ENCODE measurements at places on chromosomes 5 and 9.

GRCh38 chr9:130891688-130892476 is 4.7 kb downstream of the QRFP start:
- no peak for DNase-seq

GRCh38 chr5:425714-426113 is 17.3 kb upstream of the EXOC3 start:
- DNase-seq, result no peak

DNA sequence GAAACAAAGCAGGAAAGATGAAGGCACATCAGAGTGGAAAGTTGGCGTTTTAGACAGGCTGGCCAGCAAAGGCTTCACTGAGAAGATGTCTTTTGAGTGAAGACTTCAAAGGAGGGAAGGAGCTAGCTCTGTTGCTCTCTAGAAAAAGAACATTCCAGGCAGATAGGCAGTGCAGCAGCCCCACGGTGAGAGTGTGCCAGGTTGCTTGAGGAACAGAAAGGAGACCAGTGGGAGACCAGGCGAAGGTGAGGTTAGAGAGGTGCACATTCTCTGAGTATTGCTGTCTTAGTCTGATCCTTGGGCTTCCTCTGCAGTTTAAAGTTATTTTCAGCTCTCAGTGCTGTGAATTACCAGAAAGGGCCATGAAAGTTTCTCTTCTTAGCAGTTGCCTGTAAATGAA is 83.8 kb downstream of the SLC44A1 start:
- no peak for DNase-seq

- DNase-seq, result no peak
These were observed 37.1 kb upstream of the FAT2 start for GRCh38 chr5:151628112-151628823.

DNA sequence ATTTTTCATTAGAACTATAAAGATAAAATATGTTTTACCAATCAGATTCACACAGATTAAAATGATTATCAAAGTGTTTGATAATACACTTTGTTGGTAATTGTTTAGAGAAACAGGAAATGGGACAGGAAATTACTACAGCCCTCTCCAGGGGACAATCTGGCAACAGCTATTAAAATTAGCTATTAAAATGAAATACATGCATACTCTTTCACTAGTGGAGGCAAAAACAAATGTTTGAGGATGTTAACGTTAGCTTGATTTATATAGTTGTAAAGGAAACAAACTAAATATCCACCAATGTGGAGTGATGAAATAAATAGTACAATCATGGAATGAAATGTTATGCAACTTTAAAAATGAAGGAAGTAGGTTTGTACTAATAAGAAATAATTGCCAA is 53.7 kb downstream of the TARS1 start:
- DNase-seq, result no peak

DNA sequence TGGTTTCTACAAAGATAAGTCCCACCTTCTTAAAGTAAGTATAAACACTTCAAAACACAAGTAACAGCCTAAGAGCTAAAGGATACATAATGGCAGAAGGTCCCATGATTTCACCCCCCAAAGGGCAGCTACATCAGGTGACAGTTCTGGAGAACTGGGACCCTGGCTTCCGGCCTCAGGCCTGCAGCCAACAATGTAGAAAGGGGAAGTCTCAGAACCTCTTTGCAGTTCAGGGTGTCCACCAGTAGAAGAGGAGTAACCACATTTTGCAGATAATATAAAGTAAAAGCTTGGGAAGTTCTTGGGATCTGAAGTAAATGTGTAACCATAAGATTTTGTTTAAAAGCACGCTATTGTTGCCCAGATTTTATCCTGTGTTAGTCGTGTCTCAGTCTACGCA is 267.4 kb upstream of the VLDLR start:
- no peak for DNase-seq

DNA sequence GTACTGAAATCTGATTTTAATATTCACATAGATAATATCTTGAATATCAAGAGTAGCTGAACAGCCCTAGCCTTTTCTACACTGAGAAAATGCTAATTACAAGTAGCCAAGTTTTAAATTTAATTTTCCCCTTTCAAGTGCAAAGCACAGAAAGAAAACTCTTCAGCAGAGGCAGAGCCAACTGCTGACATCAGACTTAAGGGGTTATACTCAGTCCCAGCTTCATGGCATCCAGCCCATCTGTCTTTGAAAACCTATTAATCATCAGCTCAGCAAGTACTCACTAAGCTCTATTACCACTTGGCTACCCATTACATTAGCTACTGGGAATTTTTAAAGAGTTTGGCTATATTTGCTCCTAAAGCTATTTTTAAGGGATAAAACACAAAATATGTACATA is 220.5 kb downstream of the SLC12A2 start:
- DNase-seq, result no peak

DNA sequence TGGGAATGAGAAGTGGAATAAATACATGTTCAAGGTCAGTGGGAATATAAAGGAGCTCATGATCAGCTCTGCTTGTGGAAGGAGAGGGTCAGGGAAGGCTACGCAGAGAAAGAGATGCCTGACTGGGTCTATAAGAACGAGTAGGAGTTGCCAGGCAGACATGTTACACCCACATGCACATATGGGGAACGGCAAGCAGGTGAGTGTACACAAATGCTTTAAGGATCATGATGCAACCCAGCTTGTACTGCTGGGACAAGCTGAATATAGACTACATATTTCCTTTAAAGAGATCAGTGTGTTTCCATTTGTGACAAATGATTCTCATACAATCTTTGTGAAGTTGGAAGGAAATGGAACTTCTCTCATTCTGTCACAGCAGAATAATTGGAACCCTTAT is 141.7 kb downstream of the SPOCK1 start:
- DNase-seq, result no peak

DNA sequence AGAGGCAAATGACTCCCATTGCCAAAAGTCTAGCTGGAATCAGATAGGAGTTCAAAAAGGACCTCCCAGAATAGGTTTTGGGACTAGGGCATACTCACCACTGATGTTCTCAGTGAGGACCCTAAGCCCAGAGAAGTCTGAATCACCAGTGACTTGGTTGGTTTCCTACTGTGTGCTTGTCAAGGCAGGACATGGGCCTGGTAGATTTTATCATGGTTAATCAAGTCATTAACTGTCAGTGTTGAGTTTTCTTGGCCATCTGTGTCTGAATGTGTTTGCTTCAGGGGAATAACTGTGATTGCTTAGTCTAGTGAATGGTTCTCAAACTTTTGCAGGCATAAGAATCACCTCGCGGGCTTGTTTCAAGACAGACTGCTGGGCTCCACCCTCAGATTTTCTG is 99.0 kb upstream of the GDNF start:
- DNase-seq, result no peak

DNA sequence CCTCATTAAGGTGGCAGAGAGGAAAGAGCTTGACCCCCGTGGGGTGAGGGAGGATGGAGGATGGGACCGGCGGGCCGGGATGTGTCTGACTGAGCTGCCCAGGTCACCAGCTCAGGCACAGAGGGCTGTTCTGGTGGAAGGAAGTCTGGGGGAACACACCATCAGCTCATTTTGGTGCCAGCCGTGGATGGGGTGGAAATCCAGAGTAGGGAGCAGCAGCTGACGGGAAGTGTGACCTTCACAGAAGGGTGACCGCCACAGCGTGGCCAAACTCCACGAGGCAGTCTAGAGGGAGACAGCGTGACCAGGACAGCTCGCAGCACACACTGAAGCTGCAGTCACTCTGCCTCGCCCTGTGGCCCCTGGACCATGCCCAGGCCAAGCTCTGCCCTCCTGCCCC is 45.3 kb upstream of the PHYKPL start:
- no peak for DNase-seq

GRCh38 chr9:100437860-100438805 is 11.2 kb downstream of the MSANTD3 start:
- peak; percentile 65 for DNase-seq

- DNase-seq, result no peak
These were observed 131.5 kb downstream of the ATPSCKMT start for GRCh38 chr5:10118150-10118549.

- no peak for DNase-seq
These were observed 159.2 kb upstream of the ALDH1B1 start for GRCh38 chr9:38233343-38233742.

- DNase-seq, result peak; percentile 39
These were observed 1.5 kb upstream of the GPRIN1 start for GRCh38 chr5:176611435-176611834.

DNA sequence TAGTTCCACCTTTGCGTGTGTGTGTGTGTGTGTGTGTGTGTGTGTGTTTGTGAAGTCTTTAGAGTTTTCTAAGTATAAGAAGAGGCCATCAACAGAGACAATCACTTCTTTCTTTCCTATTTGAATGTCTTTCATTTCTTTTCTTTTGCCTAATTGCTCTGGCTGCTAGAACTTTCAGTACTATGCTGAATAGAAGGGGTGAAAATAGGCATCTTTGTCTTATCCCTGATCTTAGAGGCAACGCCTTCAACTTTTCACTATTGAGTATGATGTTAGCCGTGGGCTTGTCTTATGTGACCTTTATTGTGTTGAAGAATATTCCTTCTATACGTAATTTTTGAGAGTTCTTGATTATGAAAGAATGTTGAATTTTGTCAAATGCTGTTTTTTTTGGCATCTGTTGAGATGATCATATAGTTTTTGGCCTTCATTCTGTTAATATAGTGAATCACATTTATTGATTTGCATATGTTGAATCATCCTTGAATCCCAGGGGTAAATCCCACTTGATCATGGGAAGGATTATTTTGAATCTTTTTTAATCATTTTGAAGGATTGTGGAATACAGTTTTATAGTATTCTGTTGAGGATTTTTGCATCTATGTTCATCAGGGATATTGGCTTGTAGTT is 134.8 kb upstream of the CD180 start:
- DNase-seq, result no peak

- no peak for DNase-seq
These were observed 626.4 kb upstream of the SEMA6A start for GRCh38 chr5:117201001-117201400.

DNA sequence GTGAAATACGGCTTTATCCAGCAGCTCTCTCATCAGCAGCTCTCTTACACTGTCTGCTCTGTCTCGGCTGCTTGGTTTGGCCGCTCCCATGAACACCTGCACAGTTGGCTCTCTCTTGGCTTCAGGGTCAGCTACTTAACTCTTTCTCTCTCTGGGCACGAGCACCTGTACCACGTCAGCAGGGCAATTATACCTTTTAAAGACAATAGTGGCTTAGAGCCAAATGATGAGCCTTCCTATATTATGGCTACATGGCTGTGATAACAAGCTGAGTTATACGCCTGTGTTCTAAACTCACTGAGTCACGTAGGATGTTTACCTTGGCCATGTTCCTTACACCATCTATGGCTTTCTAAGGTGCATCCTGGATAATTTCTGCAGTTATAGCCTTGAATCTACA is 69.2 kb upstream of the CTNND2 start:
- no peak for DNase-seq

DNA sequence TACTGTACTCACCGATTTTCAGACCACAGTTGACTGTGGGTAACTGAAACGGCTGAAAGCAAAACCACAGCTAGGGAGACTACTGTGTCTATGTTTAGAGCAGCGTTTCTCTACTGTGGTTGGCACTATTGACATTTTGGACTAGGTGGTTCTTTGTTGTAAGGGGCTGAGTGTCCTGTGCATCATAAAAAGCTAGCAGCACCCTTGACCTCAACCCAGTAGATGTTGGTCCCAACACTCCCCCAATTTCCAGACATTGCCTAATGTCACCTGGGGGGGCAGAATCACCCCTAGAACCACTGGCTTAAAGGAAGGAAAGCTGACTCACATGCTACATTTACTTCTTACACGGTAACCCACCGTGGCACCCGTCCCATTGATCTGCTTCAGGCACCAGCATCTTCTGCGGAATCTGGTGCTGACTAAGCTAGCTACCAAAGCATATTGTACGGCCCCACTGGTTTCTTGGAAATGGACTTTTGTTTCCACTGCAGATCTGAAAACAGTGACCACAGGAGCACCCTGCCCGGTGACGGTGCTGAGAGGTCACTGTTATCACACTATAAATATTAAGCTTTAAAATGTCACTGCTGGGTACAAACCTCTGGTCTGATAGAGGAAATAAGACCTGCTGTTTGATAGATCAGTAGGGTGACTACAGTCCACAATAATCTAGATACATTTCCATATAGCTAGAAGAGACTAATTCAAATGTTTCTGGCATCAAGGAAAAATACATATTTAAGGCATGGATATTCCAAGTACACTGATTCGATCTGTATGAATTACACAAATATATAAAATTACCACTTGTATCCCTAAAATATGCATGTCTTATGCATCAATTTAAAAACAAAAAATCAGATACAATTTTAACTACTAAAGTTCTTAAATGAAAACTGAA is 151.4 kb downstream of the HSD17B3 start:
- DNase-seq, result no peak

DNA sequence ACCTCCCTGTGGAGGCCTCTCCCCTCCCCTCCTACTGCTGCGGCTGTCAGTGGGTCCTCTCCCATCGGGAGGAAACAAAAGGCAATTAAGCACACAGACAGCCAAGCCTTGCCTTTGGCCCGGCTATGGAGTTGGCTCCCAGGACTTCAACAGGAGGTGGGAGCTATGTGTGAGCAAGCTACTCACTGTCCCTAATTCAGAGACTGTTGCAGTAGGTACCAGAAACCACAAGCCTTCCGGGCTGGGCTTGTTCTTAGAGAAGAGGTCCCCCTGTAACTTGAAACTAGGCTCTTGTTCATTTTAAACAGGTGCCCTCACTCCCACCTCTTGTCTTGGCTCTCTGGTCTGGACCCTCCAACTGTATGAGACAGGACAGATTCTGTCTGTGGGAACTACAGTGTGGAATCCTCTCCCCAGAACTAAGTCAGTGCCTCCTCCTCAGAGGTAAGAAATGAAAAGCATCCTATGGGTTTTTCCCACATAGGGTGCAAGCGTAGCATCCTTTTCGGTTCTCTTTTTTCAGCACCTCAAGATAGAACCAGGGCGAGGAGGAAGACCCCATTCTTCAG is 561.1 kb downstream of the EBF1 start:
- no peak for DNase-seq

GRCh38 chr9:20643660-20644059 is 21.4 kb upstream of the MLLT3 start:
- DNase-seq, result no peak

DNA sequence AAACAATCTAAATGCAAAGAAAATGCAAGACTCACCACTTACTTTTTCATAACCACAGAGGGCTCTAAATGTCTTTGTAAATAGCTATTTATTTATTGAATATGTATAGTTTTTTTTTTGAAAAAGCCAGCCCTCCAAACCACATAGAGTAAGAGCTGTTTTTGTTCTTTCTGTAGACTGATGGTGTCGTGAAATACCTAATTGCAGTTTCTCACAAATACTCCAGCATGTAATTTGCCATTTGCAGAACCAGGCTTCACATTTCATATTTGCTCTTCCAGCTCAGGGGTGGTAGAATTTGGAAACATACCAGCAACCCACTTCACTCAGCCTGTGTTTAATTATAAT is 159.8 kb downstream of the TMC1 start:
- DNase-seq, result no peak

Measured in effector CD4-positive, alpha-beta T cell (primary cell).